ENCODE measurements at places on chromosomes 7 and 10.
A peak's percentile ranks its signal among the peaks of the same experiment; 100 is the strongest.

- DNase-seq, result no peak
Observed at GRCh38 chr10:4151466-4151865, 366.5 kb upstream of the KLF6 start.

DNA sequence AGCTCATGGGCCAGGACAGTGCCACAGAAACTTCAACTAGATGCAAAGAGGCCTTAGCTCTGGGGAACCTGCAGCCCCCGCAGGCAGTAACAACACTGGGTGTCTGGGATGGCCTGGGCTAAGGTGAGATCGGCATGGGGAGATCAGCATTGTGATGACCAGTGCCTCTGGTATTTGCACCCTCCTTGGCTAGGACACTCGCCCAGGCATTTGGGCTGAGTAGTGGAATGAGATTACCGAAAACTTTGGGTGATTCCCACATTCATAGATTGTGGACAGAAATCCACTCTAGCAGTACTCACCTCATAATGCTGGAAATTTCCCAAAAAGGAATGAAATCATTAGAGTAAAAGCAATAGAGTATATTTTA is 70.6 kb upstream of the ZMIZ2 start:
- peak; percentile 26 for DNase-seq

- DNase-seq, result no peak
Observed at GRCh38 chr7:100957832-100958421, 8.6 kb downstream of the MUC3A start.

DNA sequence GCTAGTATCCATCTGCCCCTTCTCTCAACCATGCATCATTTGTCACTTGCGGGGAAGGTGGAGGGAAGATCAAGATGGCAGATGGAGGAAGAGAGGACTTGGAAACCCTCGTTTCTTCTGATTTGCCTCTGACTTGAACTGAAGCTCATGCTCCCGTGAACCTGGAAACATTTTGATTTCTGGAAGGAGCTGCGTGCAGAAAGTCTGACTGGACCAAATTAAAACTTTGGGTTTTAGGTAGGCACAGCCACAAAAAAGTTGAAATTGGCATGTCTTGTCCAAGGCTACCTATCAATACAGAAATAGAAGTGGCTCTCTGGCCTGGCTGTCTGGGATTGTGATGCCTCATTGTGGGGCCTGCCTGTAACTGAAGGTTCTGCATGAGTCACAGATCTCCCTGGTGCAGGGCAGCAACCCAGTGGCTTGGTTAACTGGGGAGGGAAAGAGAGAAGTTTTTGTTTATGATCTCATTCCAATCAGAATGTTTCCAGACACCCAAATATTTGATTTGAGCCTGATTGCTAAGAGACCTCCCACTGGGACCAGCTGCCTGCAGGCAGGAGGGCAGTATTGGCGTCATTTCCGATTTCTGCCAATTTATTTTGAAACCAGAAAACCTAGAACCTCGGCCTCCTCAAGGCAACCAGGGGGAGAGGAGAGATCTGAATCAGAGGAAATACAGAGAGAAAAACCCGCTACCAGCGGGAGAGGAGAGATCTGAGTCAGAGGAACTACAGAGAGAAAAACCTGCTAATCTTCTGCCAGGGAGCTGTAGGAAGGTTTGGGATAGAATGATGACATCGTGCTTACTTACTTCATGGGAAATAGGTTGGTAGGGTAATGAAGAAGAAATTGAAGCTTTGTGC is 363.6 kb downstream of the ANKRD30A start:
- no peak for DNase-seq

GRCh38 chr7:38759028-38759427 is 127.9 kb upstream of the AMPH start:
- DNase-seq, result no peak

- DNase-seq, result no peak
Observed at GRCh38 chr10:58661336-58661735, 148.7 kb downstream of the BICC1 start.

DNA sequence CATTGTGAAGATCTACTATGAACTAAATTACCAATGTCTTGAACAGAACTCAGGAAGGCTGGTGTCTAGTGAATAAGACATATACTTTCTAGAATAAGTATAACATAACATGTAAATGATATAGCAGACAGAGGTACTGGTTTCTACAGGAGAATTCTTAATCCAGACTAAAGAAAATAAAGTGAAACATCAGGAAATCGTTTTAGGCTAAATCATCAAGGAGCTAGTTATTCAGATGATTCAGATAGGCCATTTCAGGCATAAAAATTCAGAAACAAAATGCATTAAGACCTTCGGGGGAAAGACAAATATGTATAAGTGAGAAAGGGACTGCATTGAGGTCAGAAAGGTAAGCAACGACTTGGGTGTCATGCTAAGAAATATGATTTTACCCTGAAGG is 170.6 kb downstream of the LRRN3 start:
- DNase-seq, result no peak

DNA sequence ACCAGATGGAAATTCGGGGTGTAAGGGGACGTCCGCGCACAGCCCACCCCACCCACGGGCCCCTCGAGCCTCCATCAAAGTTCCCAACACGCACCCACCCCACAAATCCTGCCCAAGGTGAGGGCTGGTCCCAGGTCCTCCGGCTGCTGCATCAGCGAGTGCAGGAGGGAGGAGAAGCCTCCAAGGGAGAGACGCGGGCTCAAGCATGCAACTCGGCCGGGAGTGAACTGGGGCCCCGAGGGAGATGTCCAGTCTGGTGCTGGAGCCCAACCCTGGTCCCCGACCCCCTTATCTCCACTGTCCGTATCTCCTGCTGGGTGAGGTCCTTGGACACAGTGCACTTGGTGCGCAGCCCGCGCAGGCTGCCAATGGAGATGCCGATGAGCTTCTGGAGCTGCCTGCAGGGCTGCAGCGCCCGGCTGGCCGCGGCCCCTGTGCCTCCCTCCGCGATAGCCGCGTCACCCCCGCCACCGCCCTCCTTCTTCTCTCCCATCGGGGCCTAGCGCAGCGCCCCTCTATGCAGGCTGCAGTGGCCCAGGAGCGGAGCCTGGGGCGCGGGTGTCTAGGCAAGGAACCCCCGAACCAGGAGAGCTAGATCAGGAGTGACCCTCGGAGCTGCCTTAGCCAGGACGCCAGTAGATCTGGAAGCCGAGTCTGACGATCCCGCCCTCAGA is 489.2 kb downstream of the ZNF33B start:
- no peak for DNase-seq

- no peak for DNase-seq
Observed at GRCh38 chr10:5165738-5166137, 19.2 kb downstream of the AKR1C8 start.

- no peak for DNase-seq
Observed at GRCh38 chr10:113094114-113094486, 144.1 kb downstream of the TCF7L2 start.

DNA sequence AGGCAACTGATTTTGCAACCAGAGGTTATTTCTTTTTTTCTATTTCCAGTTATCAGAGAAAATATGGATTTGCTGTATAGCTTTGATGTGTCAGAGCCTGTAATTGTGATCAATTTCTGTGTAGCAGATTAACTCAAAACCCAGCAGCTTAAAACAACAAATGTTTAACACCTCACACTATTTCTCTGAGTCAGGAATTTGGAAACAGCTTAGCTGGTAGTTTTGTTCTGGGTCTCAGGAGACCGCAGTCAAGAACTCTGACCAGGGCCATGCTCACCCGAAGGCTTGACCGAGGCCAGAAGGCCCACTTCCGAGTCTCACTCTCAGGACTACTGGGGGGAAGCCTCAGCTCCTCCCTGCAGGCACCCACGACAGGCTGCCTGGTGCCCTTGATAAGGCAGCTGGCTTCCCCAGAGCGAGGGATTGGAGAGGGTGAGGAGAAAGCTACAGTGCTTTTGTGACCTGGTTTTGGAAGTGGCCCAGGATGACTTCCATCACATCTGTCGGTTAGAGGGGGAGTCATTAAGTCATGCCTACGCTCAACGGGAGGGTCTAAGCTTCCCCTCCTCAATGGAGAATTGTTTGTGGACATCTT is 105.7 kb upstream of the SHH start:
- DNase-seq, result no peak

- DNase-seq, result no peak
Observed at GRCh38 chr7:130896898-130897514, 163.0 kb upstream of the KLF14 start.

DNA sequence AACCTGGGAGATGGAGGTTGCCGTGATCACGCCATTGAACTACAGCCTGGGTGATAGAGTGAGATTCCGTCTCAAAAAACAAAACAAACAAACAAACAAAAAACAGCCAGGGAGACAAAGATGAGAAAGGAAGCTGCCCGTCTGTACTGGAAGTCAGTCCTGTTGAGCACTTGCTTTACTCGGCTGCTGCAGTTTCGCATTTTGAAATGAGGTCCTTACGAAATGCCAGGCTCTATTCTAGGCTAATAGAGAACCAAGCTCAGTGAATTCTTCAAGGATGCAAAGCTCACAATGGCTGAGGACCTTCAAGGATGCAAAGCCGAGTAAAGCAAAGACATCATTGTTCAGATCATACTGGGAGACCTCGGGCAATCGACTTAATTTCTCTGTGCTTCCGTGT is 333.3 kb downstream of the CALN1 start:
- no peak for DNase-seq

DNA sequence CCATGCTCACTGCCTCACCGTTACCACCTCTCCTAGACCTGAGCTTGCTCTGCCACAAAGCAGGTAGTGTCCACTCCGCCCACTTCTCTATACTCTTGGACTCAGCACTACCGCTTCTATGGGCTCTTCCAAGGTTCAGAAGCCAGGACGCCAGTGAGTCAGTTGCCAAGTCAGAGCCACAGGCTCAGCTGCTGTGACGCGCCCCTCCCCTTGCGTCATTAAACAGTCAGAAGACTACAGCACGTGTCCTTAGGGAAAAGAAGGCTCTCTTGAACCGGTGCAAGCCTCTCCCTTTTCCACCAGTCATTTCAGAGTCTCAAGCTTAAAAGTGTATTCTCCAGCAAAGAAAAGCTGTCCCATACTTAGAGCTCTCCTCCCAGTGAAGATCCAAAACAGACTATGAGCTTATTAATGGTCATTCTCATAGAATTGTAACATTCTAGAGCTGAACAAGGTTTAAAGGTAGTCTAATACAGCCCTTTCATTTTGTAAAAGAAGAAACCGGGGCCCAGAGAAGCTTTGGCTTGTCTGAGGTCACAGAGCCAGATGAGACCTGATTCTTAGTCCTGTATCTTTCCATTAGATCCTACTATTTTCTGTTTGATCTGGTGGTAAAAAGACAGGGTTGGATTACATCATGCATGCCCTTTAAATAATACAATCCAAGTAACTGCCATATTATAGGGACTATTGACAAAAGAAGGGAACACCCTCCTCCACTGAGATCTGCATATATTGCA is 40.9 kb upstream of the MET start:
- DNase-seq, result peak; percentile 42

DNA sequence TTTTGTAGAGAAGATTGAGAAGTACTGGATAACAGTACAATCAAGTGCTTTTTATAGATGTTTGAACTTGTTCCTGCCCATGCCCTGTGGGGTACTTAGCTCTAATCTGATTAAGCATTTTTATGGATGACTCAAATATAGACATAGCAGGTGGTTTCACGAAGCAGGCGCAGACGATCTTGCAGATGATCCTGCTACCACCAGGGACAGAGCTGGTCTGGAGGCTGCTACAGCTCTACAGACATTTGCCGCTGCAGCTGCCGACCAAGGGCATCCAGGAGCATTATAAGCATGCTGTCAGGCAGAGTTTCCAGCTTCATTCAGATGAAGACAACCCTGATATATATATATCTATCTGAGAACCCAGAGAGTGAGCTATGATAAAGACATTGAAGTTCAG is 650.4 kb downstream of the NXPH1 start:
- DNase-seq, result no peak

- no peak for DNase-seq
Observed at GRCh38 chr10:68139448-68140272, 30.4 kb downstream of the MYPN start.

- no peak for DNase-seq
Observed at GRCh38 chr10:128390596-128390995, 264.4 kb upstream of the MKI67 start.

GRCh38 chr7:50793120-50793946 is 10.6 kb upstream of the GRB10 start:
- no peak for DNase-seq

DNA sequence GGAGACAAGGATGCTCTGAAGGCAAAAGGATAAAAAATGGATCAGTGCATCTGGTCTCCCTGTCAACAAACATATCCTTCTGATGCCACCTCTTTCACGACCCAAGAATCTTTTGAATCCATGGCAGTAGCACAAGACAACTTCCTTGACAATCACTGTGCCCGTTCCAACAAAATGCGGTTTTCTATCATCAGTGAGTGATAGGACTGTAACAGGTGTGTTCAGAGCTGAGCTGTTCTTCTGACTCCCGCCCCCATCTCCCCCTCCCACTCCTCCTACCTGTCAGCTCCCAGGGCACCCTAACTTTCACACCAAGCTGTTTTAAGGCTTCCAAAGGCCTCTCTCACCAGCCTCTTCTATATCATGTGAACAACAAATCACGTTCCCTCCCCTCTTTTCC is 74.8 kb downstream of the PARD3 start:
- no peak for DNase-seq

- DNase-seq, result no peak
Observed at GRCh38 chr7:116731445-116732335, 59.7 kb downstream of the MET start.

- DNase-seq, result no peak
Observed at GRCh38 chr7:116240024-116240668, 29.8 kb downstream of the TES start.

GRCh38 chr7:38817526-38817925 is 91.5 kb downstream of the VPS41 start:
- DNase-seq, result no peak

- no peak for DNase-seq
Observed at GRCh38 chr10:50574931-50575330, 48.8 kb downstream of the SGMS1 start.

DNA sequence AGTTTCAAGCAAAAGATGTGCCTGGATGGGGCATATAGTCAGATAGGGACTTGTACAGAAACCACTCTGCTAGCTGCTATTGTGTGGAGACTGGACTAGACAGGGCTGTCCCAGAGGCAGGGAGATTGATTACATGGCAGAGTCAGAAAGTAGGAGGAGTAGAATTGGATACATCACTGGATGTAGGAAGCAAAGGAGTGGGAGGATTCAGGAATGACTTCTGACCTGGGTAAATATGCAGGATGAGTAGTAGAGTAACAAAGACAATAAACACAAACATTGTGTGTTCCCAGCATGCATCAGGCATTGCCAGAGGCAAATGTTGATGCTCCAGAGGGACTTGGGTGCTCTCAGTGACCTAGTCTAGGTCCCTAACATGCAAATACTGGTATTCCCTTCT is 30.9 kb upstream of the MAT1A start:
- no peak for DNase-seq

- no peak for DNase-seq
Observed at GRCh38 chr10:123101872-123102271, 33.9 kb upstream of the HMX3 start.

- DNase-seq, result no peak
Observed at GRCh38 chr10:75971402-75972211, 540.2 kb downstream of the LRMDA start.

- peak; percentile 1 for DNase-seq
Observed at GRCh38 chr7:110534241-110534931, 556.5 kb upstream of the LRRN3 start.

GRCh38 chr7:11005202-11005601 is 31.5 kb downstream of the PHF14 start:
- no peak for DNase-seq

GRCh38 chr10:306007-306674 is 170.9 kb downstream of the ZMYND11 start:
- no peak for DNase-seq

Data from GM04503 (cell line).